ENCODE measurements at places on chromosomes 12 and 14.

DNA sequence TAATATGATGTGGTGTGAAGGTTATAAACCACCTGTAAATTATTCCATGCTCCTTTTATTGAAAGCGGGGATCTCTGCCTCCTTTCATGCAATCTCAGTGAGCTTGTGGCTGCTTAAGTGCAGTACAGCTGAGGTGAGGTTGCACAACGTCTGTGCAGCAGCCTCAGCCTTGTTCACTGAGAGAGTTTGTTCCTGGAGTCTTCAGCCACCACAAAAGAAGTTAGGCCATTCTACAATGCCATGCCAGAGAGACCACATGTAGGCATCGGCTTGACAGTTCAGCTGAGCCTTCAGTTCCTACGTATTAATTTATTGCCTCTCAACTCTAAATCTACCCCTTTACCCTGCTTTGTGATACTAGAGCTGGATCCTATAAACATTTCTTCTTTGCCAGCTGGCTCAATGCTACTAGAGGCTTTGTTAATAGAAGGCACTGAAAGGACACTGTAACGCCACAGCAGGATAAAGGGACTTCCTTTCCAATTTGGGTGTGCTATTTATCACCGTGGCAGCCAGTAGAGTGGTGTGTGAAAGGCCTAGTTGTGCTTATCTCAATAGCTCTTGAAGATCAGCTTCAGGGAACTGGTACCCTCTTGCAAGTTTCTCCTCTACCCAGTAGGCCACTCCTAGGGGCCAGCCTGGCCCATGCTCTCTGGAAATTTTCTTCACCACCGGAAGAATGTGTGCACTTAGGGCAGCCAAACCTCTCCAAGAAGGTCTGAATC lies 337.7 kb downstream of the IPO8 start:
- DNase-seq: no peak

- no peak for DNase-seq
These were observed 8.0 kb upstream of the EVL start for GRCh38 chr14:100056964-100057795.

DNA sequence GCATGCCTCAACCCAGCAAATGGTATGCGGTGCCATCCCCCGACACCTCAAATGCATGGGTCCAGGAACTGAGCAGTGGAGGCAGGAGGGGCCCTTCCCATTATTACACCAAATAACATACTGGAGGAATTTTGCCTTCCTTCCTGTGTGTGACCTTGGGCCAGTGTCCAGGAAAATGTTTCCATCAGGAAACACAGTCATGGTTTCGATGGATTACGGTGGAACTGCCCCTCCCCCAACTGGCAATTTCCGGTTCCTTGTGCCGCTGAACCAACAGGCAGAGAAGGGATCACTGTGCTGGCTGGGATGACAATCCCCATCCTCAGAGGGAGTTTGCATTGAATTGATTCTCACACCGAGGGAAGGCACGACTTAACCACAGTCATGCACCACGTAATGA lies 9.1 kb upstream of the CDC42BPB start:
- DNase-seq: no peak

DNA sequence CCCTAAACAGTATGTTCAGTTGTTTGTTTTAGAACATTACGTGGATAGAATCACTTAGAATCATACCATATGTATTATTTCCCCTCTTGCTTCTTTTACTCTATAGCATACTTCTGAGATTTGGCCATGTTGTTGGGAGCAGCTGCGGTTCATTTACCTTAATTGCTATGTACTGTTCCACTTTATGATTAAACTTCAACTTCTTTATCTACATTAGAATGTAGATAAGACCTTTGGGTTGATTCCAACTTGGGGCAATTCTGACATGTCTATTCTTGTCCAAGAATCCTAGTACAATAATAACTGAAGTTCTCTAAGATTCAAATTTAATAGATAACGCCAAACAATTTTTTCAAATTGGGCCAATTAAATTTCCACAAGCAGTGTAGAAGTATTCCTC lies 80.7 kb downstream of the GRIN2B start:
- DNase-seq: no peak

DNA sequence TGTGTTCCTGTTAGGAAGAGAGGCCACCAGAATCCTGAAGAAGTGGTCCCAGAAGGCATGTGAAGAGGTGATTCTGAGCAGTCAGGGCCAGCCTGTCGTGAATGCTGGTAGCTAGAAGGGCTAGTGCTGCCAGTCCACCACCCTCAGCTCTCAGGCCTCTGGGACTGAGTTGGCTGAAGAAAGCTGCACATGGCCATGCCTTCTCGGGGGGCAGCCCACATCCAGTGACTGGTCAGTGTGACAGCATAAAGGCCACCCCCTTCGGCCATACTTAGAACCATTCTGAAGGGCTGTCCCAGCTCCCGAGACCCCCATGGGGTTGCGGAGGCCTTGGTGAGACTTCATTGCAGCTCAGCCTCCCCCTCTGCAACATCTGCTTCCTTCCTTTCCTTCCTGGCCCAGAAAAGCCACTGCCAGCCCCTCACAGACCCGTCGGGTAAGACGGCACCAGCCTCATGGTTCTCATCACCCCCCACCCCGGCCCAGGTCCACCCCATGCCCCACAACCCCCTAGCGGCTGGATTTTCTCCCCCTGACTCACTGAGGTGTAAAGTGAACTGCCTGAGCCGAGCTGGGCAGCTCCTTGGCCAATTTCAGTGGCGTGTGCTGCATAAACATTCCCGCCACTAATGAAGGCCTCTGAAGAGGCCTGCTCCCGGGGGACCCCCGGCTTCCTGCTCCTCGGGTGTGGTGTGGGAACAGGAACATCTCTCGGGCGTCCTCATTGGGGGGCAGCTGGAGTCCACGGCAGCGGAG lies 49.5 kb upstream of the DIO3 start:
- no peak for DNase-seq

DNA sequence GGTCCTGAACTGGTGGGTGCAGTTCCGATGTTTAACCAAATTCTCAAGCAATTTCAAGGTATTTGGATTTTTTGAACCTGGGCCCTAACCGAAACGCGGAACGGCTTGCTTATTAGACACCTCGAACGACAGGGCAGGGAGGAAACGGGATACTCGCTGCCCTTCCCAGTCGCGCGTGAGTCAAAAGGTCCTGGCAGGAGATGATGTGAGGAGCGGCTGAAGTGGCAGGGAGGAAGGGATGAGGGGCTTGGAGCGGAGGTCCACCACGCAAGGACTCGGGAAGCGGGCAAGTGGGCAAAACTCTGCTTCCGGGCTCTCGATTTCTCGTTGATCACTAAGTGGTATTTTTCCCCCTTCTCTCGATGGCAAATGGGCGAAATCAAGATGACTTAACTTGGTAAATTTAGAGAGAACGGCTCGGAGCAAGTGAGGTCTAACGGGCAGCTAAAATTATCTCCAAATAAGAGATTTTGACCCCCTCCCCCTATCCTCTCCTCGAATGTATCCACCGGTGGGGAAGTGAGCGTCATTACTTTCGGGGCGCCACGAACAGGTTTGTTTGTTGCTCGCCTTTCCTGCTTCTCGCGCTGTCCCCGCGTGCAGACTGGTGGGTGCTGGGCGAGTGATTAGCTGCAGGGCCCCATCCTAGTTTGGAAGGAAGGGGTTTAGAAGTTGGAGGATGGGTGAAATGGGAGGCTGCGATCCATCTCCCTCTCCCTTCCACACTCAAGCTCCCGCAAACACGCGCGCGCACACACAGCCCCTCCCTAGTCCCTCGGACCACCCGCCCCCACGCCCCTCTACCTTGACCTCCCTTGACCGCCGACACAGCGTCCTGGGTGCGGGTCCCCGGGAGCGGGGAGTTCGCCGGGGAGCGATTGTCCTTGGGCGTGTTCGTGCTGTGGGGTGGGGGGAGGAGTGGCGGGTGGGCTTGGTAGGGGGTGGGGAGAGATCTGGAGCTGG lies 986 bp upstream of the NTF3 start:
- DNase-seq: no peak

- peak; percentile 96 for DNase-seq
These were observed 100.7 kb downstream of the C2CD5 start for GRCh38 chr12:22443379-22444316.

GRCh38 chr14:90870950-90871604 lies 54.8 kb upstream of the TTC7B start:
- DNase-seq: no peak

DNA sequence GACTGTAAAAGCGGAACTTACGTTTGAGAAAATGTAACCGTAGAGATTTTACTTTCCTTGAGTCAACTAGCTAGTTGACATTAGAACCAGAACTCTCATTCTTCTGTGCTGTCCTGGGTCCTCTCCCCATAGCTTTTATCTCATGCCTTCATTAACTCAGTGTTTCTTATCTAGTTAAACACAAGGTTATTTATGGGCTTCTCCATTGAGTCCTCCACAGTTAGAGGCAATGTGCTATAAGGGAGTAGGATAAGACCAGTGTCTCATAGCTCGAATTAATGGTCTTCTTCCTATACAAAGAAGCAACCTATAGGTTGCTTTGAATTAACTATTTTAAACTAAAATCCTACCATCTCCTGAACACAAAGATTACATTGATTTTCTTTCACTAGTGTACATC lies 129.8 kb downstream of the ACSS3 start:
- DNase-seq: no peak

DNA sequence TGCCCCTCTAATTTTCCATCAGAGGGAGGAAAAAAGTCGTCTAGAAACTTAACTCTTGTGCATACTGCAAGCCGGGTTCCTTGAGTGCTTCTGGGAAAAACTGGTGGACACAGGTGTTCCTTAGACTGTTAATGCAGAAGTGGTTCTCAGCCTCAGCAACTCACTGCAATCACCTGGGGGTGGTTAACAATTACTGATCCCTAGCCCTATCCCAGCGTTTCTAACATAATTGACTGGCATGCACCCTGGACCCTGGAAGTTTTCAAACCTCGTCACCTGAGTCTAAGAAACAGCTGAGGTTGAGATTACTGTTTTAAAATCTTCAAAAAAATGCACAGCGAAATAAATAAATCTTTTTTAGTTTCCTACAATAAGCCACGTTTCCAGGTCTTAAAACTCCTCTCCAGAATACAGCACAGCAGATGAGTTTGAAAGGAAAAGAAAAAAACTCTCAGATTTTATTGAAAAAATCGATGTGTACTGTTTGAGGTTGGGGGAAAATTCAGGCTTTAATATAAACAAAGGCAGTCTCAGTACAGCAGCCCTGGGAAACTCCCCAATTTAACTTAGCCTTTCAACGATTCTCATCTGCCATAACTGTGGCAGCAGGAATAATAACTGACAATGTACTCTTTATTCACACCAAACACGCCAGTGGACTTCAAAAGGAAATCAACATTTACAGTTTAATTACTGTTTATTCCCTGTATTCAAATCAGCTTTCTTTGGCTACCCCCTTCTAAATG lies 45.4 kb downstream of the PHLDA1 start:
- DNase-seq: peak; percentile 83

- DNase-seq: no peak
These were observed 4.3 kb downstream of the NAP1L1 start for GRCh38 chr12:76080017-76080728.

- no peak for DNase-seq
These were observed 129.1 kb downstream of the GPR135 start for GRCh38 chr14:59336098-59336497.

- DNase-seq: peak; percentile 21
These were observed 32.6 kb downstream of the PAPLN start for GRCh38 chr14:73269729-73270531.

DNA sequence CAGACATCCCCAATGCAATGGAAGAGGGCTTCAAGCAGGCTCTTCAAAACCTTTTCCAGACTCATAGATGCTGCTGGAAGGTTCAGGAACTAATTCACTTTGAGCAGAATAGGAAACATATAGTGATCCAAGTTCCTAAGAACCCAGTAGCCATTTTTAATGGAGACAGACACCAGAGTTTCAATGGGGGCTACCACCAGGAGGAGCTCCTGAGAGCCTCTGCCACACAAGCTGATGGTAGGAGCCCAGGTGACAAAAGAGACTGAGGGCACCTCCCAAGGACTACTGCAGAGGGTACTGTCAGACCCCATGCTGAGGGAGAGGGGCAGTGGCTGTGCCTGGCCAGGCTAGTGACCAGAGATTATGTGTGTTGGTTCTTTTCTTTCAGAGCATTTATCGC lies 45.9 kb downstream of the IFNG start:
- no peak for DNase-seq

DNA sequence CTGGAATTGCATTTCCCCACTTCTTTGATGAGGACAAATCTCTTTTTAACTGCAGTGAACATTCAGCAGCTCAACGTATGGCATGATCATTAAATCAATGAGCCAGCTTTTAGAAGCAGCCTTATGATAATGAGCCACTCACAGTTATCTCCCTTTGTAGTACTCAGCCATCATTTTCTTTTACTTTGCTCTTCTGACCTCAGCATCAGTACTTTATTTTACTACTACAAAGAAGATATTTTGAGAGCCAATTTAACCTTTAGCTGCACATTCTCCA lies 250.0 kb upstream of the CLEC14A start:
- DNase-seq: no peak

- DNase-seq: peak; percentile 7
These were observed 74.3 kb upstream of the ARID2 start for GRCh38 chr12:45655186-45655585.

- DNase-seq: no peak
These were observed 1254.9 kb upstream of the TMEM132C start for GRCh38 chr12:127012109-127012508.

DNA sequence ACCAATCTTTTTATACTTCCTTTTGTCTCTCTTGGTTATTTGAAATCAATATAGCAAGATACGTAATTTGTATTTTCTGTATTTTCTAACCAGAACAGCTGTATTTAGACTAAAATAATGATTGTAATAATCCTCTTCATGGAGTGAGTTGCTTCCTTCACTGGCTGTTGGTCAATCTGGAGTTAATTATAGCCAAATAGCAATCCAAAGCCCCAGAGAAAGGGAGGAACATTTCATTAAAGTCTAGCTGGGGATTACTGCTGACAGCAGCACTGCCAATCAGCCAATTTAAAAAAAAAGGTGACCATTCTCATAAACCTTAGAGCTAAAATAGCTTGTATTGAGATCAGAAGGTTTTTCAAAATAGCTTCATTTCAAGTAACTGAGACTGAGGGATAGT lies 118.0 kb downstream of the TRHDE start:
- DNase-seq: no peak

DNA sequence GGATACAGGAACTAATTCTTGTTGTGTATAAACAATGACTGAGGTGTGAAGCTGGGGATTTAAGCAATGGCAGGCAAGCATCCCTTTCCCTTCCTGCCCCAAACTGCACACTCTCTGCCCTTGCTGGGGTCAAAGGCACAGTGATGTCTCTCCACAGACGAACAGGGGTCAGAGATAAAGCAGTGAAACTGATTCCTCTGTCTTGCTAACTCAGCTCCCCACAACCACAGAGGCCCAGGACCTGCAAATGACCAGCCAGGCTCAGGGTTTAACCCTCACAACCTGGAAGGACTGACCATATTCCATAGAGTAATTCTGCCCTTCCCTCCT lies 67.2 kb downstream of the CCDC88C start:
- no peak for DNase-seq

DNA sequence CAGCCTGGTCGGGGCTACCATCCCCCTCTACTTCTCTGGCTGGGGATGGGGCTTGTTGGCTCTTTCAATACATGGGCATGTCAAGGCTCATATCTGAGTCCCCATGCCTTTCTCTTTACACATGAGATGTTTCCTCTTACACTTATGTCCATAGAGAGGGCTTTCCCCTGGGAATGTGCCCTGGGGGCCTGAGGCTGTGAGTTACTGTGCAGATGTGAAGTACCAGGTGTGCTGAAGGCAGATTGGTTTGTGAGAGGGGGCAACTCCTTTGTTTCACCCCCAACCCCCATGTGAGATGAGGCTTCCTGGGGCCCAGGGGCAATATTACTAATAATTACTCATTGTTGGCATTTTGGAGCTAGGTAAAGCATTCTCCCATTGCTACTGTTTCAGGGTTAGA lies 32.8 kb downstream of the NRXN3 start:
- DNase-seq: no peak

- no peak for DNase-seq
These were observed 175.1 kb downstream of the NRXN3 start for GRCh38 chr14:78345131-78345744.

- no peak for DNase-seq
These were observed 124.0 kb downstream of the NDUFA12 start for GRCh38 chr12:94879542-94879941.

All from SW480 (cell line).